ENCODE measurements at places on chromosomes 5 and 9.

- no peak for DNase-seq
Measured at GRCh38 chr5:180109920-180110319, 38.4 kb upstream of the RNF130 start.

GRCh38 chr9:79014929-79015699 is 556.7 kb upstream of the TLE4 start:
- DNase-seq = no peak

GRCh38 chr5:93874080-93874479 is 132.7 kb upstream of the POU5F2 start:
- no peak for DNase-seq

GRCh38 chr9:72955571-72955970 is 2.7 kb upstream of the ALDH1A1 start:
- no peak for DNase-seq

- DNase-seq = no peak
Measured at GRCh38 chr5:142872795-142873194, 102.6 kb downstream of the ARHGAP26 start.

GRCh38 chr5:64682608-64683007 is 7.7 kb upstream of the SHISAL2B start:
- DNase-seq = no peak

GRCh38 chr5:6721442-6721841 is 8.2 kb downstream of the TENT4A start:
- DNase-seq = no peak

- no peak for DNase-seq
Measured at GRCh38 chr5:74188351-74189105, 452.0 kb downstream of the ENC1 start.

DNA sequence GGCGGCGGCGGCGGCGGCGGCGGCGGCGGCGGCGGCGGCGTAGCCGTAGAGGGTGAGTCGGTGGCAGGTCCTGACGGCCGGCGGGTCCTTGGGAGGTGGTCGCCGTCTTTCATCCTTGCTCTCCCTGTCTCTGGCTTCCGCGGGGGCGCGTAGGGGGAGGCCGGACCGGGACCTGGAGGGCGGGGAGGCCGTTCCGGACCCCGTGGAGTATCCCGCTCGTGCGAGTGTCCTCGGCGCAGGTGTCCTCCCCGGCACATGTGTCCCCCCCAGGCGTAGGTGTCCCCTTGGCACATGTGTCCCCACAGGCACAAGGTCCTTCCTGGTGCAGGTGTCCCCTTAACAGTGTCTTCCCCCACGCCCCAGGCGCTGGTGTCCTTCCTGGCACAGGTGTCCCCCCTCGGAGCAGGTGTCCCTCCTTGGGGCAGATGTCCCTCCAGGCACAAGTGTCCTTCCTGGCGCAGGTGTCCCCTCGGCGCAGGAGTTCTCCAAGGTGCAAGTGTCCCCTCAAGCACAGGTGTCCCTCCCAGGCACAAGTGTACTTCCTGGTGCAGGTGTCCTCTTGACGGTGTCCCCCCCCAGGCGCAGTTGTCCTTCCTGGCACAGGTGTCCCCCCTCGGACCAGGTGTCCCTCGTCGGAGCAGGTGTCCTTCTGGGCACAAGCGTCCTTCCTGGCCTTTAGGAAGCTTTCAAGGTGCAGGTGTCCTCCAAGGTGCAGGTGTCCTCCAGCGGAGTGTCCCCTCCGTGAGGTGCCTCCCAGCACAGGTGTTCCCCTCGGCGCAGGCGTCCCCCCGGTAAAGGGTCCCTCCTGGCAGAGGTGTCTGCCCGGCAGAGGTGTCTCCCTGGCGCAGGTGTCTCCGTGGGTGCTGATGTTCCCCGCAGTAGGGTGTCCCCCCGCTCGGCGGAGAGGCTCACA is 519 bp downstream of the EXOC3 start:
- DNase-seq = no peak

- DNase-seq = no peak
Measured at GRCh38 chr5:158430166-158430797, 571.3 kb upstream of the CLINT1 start.

- no peak for DNase-seq
Measured at GRCh38 chr5:177364159-177364962, 6.6 kb downstream of the RGS14 start.

GRCh38 chr9:121095057-121095456 is 20.3 kb downstream of the CNTRL start:
- no peak for DNase-seq

DNA sequence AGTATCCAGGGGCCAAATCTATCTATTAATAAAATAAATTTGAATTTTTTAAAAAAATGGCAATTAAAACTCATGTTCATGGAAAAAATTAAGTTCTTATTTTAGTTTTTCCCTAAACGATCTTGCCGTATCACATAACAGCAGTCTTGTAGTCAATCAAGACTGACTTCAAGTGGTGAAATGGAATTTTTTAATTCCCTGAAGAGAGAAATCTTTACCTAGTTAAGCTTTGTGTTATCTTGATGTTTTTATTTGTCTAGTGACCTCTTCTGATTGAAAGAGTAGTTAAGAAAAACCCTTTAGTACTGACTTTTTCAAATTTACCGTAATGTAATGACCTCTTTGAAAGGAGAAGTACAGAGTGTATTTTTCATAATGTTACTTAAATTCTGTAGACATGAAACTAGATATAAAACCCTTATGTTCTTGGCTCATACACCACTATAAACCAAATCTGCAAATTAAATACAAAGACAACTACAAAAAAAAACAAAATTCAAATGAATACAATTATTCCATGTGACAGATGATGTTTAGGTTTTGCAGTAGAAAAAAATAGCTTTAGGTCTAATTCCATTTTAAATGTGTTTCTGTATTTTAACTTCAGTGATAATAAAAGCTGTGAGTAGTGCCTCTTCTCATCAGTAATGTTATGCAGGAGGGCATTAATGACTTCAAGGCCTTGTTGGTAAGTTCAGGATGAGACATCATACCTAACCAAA is 19.8 kb downstream of the TGFBR1 start:
- DNase-seq = no peak

DNA sequence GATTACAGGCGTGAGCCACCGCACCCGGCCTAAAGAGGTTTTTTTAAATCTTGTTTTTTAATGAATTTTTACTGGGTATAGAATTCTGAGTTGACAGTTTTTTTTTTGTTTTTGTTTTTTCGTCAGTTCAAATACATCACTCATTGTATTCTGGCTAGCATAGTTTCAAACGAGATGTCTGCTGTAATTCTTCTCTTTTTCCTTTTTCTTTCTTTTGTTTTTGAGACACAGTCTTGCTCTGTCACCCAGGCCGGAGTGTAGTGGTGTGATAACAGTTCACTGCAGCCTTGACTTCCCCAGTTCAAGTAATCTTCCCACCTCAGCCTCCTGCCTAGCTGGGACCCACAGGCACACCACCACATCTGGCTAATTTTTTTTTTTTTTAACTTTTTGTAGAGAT is 2.2 kb upstream of the PRRT1B start:
- no peak for DNase-seq

DNA sequence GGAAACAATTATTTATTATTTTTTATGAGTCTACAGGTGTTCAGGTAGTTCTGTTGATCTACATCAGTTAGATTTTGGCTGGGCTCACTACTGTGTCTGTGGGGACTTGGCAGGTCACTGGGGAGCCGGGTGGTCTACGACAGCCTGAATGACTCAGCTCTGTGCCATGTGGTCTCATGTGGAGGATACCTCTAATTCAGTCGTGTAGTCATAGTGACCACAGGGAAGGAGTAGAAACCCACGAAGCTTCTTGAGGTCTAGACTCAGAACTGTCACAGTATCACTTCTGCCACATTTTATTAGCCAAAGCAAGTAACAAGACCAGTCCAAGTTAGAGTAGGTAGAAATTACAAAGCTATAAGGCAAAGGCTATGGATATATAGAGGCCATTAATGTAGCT is 64.7 kb upstream of the GRAMD2B start:
- DNase-seq = no peak

- no peak for DNase-seq
Measured at GRCh38 chr9:34579104-34579807, 10.3 kb downstream of the CNTFR start.

DNA sequence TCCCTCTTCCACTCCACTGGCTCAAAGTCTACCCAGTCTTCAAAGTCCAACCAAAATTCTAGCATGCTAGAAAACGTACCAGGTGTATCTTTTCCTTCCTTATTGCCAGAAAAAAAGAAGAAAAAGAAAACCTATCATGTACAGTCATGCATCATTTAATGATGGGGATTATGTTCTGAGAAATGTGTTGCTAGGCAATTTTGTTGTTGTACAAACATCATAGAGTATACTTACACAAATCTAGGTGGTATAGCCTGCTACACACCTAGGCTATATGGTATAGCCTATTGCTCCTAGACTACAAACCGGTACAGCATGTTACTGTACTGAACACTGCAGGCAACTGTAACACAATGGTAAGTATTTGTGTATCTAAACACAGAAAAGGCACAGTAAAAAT is 104.8 kb downstream of the SREK1 start:
- DNase-seq = no peak

GRCh38 chr5:173069671-173070070 is 13.5 kb downstream of the CREBRF start:
- no peak for DNase-seq

DNA sequence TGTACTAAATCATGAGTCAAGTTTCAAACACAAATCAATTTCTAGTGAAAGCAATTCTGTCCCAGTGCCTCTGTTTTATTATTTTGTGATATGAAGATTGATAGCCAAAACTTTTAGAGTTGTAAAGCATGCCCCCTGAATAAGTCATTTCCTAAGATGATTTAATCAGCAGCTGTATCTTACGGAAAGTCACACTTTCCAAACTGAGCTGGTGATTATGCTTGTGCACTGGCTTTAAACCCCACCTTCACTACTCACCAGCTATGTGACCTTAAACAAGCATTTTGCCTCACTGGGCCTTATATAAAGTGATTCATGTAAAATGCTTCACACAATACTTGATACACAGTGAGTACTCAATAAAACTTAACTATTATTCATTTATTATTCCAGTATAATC is 78.1 kb downstream of the EDIL3 start:
- DNase-seq = no peak

DNA sequence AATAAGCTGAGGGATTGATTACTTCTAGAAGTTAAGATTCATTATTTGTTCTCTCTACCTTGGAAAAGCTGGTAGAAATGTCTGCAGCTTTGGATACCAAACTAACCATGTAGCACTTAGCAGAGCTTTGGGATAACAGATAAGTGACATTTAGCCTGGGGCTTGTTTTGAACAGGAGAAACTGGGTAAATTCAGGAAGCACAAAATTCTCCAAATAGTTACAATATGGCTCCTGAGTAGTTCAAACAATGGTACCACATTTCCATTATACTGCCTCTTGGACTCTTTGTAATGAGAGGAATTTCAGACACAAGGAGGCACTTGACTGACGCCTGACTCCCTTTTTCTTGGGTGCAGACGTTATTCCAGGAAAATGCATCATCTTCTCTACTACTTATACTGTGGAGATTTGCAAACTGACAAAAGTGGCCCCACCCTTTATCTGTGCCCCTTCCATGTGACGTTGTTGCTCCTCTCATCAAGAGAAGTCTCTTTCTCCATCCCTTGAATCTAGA is 22.5 kb downstream of the PRUNE2 start:
- DNase-seq = no peak

DNA sequence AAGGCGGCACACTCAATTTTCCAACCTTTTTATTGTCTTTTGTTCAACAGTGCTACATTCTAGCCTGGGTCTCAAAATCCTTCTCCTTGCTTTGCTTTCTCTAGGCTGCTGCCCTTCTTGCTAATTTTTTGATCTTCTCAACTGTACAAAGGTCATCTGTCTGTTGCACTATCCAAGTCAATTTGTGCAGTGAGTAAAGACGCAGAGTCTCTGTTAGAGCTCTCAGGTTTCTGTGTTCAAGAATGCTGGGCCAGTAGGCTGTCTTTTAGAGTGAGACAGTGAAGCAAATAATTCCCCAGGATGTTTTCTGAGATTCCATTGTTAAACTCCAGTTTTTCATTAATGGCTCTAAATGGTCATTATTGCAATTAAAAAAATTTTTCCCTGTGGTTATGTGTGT is 255.7 kb upstream of the ACTBL2 start:
- DNase-seq = no peak

- DNase-seq = no peak
Measured at GRCh38 chr5:36230151-36230790, 11.5 kb downstream of the NADK2 start.

All from putamen (tissue), 1 donor.